ENCODE measurements at places on chromosomes 12 and 14.

- DNase-seq, result no peak
These were observed 106.4 kb downstream of the WIF1 start for GRCh38 chr12:65014504-65015271.

- no peak for DNase-seq
These were observed 25.9 kb downstream of the FOXN3 start for GRCh38 chr14:89391123-89391522.

GRCh38 chr14:92728759-92729364, 19.6 kb downstream of the LGMN start:
- no peak for DNase-seq

DNA sequence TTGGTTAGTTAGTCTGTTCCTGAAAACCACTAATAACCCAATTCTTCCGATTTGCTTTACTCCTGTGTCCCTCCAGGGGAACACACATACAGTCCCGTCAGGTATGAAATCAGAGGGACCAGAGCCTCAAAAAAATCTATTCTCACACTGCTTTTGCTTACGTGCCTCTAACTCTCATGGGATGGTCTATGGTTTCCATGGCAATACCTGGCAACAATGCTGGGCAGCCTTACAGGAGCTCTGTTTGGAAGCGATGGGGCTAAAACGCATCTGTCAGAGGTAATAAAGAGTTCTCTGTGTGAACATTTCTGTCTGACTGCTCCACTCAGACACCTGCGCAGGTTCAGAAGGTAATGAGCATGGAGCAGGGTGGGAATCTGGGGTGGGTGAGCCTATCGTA, 376.2 kb downstream of the GXYLT1 start:
- no peak for DNase-seq
